ENCODE measurements at places on chromosomes 1 and 21.

GRCh38 chr21:29379517-29380054, 80.9 kb downstream of the BACH1 start:
- DNase-seq = no peak

DNA sequence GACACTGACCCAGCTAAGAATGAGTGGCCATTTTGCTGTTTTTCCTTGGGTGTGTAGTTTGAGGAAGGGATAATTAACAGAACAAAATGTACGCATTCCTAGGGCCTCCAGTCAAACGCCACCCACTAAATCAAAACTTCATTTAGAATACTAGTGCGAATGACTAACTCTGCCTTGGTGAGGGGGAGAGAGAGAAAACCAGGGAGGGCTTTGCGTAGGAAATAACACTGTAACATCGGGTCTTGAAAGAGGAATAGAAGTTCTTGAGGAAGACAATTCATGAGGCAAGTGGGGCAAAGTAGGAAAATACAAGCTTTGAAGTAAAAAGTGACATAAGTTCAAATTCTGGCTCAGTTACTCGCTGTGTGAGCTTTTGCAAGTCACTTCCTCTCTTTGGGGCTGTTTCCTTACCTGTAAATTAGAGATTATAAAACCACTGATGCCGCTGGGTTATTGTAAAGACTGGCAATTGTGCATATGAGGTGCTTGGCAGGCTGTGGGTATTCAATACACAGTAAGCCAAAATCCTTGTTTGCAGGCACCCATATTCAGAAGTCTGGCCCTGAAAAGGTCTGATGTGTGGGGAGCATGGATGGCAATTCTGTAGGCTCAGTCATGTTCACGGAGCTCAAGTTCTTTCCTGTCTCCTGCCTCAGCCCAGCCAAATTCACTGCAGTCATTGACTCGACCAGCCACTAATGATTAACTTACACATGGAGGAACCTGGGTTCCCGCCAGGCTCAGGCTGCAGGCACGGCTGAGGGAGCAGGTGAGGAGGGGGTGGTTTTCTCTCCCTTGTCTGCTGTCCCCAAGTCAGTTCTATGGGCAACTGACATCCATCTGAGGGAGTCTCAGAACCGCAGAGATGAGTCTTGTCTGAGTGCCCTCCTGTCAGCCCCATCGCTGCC, 140.3 kb upstream of the CSF3R start:
- no peak for DNase-seq

DNA sequence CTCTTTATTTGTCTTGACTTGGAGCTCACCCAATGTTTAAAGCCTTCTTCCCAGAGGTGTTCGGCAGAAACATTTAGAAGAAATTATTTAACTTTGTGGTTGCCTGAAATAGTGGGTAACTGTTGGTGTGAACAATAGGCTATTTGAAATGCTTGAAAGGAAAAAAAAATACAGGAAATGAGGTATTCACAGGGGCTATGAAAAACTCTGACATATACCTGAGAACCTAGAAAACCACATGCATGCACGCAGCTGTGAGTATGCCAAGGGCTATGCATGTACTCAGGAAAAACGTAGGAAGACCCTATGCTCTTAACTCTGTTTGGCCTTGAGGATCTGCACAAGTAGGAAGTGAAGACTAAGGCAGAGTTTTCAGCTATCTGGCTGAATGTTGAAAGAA, 16.4 kb upstream of the RNF186 start:
- DNase-seq = no peak

DNA sequence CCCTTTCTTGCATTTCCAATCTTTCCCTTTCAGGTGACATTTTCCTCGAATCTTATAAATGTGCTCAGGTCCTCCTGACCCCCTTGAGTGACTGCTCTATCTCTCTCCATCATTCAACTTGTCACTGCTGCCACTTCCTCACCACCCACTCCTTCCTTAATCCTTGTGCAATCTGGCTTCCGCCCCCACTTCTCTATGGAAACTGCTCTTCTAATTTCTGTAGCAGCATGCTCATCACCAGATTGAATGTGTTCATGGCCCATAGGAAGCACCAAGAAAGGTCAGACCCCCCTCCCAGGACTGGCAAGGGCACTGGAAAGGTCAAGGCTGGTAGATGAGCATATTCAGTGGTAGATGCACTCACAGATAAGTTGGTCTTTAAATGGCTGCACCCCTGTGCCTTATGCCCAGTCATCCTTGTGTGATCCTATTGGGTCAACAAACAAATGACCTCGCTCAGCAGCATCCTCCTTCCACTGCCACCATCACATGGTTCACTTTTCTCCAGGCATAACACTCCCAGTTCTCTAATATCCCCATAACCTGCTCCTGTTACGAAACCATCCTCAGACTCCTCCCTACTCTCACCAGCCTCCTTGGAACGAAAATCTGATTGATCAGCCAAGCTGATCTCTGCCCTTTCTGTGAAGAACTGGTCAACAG, 288.5 kb upstream of the POU3F1 start:
- DNase-seq = no peak

DNA sequence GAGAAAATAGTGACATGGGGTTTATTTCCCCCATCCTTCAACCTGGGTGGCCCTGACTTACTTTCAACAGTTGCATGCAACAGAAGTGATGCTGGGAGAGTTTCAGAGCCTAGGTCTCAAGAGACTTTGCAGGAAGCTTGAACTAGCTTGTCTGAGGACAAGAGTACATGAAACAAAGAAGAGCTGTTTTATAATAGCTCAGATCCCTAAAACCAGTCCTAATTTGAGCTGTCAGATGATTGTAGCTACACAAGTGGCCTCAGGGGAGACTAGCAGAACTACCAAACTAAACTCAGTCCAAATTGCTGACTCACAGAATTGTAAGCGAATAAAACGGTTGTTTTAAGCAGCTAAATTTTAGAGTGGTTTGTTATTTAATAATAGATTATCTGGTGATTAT, 17.1 kb downstream of the RC3H1 start:
- no peak for DNase-seq

- DNase-seq = no peak
Measured at GRCh38 chr1:25622531-25622930, 5.9 kb downstream of the MAN1C1 start.

GRCh38 chr1:150473659-150474058, 13.6 kb upstream of the TARS2 start:
- no peak for DNase-seq

Data from kidney capillary endothelial cell (primary cell).